ENCODE measurements at places on chromosomes 7 and 10.

GRCh38 chr10:118290471-118290995 is 51.6 kb downstream of the FAM204A start:
- no peak for DNase-seq

- DNase-seq: no peak
Observed at GRCh38 chr7:47556511-47557180, 25.3 kb downstream of the TNS3 start.

- no peak for DNase-seq
Observed at GRCh38 chr7:55730197-55730596, 132.4 kb downstream of the SEPTIN14 start.

GRCh38 chr10:47133871-47134570 is 166.0 kb upstream of the GDF10 start:
- no peak for DNase-seq

DNA sequence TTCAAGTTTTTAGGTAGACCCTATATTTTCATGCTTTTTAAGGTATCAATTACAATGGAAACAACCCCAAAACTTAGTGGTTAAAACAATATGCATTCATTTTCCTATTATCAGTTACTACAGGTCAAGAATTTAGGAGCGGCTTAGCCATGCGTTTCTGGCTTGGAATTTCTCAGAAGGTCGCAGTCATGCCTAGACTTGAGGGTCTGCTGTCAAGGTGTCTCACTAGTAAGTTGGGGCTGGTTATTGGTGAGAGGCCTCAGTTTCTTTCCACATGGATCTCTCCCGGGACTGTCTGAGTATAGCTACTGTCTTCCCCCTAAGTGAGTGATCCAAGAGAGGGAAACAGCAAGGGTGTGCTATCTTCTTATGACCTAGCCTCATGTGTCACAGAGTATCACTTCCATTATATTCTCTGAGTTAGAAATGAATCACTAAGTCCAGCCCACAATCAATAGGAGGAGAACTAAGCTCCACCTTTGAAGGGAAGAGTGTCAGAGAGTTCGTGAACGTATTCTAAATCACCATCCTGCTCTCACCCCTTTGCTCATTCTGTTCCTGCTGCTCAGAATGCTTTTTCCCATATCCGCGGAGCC is 80.5 kb downstream of the RTKN2 start:
- DNase-seq: no peak

DNA sequence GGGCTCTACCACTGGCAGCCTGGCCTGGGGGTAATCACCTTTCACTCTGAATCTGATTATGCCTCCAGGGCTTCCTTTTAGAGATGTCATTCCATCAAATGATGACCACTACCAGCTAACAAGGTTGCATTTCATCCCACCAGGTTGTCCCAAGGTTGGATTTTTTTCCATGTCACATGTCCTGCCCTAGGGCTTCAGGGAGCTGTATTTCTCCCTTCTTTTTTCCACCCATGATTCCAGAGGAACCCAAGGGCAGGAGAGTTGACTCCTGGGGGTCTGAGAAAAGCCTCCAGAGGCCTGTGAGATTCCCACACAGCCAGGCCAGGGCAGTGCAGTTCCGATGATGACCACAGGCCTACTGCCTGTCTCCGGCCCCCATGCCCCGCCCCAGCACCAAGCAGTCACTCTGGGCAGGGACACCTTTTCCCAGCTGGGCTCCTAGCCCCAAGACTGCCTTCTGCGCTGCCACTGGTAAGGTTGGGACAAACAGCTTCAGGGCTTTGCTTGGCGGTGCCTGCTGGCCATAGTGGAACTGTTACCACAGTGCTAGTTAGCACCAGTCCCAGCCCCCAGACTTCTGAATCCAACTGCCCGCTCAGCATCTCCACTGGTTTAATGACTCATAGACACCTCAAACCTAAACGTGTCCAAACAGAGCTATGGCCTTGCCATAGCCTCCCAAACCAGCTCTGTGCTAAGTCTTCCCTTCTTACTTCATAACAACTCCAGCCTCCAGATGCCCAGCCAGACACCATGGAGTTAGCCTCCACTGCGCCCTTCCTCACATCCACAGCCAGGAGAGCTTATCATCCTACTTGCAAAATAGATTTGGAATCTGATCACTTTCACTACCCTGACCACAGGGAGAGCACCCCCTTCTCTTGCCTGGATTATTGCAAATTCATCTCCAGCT is 133.7 kb downstream of the ARHGAP22 start:
- no peak for DNase-seq

- no peak for DNase-seq
Observed at GRCh38 chr10:8073691-8074416, 19.4 kb downstream of the GATA3 start.

DNA sequence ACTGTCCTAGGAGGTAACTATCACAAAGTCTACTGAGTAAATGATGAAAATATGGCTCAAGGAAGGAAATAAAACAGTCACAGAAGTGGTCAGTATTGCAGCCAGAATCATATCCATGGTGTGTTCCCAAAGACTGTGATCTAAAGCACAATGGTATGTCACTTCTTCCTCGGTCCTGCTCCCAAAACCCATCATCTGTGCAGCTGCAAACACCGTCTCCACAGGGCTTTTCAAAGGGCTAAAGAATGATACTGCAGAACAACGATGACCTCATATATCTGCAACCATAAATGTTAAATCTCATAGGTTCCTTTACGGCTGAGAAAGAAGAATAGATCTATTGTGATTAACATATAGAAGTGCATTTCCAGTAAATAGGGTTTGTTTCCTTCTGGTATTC is 465.0 kb downstream of the GRID1 start:
- no peak for DNase-seq

DNA sequence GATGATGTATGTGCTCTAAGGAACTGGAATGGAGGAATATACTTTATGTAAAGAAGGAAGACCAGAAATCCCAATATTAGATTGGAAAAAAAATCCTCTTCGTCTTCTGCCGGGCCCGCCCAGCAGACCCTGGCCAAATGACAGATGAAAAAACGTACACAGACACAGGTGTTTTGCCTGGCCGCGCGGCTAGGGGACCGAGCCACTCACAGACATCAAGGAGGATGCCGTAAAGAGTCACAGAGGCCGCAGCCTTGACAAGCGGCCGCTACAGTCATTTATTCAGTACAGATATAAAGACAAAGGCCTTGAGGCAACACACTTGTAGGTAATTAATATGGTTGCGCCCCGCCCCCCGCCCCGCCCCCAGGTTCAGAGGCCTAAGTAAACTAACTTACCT is 594.1 kb downstream of the GRM8 start:
- no peak for DNase-seq

GRCh38 chr7:549066-549890 is 29.6 kb upstream of the PDGFA start:
- DNase-seq: no peak

DNA sequence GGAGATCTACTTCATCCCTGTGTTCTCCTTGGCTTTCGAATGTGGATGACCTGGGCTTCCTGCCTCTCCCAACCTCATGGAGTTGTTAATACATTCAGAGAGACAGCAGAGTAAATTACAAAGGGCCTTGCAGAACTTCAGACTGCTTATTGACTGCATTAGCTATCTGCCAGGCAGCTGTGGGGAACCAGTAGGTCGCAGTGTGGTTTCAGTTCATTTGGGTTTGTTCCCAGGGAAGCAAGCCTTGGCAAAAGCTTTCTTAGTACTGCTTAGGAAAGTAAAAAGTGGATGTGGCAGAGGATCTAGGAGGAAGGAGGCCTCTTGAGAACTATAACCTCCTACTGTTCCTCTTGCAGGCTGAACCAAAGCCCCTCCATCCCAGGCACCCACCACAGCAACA is 9.2 kb downstream of the NPFFR1 start:
- no peak for DNase-seq

GRCh38 chr10:75101416-75102251 is 9.8 kb upstream of the SAMD8 start:
- DNase-seq: no peak

DNA sequence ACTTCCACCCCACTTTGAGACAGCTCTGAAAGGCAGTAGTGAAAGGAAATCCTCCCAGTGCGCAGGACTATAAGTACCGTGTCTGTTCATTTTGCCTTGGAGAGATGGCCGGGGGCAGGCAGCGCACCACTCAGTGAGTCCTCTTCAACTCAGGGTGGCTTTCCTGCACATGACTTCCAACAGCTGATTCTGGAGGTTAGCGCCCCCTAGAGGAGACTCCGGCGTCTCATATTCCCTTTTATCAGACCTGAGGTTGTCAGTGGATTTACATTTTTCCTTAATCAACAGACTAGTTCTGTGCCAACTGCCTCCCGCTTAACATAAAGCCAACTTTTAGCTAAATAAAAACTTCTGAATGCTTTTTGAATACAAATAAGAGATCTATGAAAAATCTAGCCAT is 101.0 kb downstream of the HERPUD2 start:
- DNase-seq: no peak

- DNase-seq: no peak
Observed at GRCh38 chr7:5421714-5422395, 1.8 kb downstream of the TNRC18 start.

DNA sequence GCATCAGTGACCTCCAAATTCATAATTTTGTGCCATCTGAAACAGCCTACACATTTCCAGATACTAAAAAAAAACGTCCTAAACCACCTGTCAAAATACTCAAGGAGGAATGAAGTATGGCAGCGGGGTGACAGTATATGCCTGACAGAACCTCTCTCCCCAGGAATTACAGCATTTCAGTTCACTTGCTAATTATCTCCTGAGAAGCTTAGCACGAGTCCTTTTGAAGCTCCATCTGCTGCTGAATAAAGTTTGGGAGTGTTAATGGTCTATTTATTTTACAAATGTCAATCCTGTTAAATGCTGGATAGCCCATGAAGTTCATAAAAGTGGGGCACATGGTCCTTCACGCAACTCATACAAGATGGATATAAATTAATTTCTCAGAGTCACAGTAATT is 29.4 kb upstream of the ANLN start:
- no peak for DNase-seq

DNA sequence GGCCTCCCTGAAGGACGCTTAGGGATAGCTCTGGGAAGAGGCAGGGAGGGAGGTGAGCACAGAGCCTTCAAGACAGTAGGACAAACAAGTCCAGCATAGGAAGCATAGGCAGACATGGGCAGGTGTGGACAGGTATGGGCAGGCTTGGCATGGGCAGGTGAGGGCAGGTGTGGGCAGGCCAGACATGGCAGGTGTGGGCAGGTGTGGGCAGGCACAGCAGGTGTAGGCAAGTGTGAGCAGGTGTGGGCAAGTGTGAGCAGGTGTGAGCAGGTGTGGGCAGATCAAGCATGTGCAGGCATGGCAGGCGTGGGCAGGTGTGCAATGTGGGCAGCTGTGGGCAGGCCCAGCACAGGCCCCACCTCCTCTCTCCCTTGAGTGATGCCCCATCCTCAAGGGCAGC is 148.8 kb upstream of the ZMIZ1 start:
- DNase-seq: no peak

- DNase-seq: peak; percentile 21
Observed at GRCh38 chr7:30135301-30136116, 723 bp downstream of the MTURN start.

DNA sequence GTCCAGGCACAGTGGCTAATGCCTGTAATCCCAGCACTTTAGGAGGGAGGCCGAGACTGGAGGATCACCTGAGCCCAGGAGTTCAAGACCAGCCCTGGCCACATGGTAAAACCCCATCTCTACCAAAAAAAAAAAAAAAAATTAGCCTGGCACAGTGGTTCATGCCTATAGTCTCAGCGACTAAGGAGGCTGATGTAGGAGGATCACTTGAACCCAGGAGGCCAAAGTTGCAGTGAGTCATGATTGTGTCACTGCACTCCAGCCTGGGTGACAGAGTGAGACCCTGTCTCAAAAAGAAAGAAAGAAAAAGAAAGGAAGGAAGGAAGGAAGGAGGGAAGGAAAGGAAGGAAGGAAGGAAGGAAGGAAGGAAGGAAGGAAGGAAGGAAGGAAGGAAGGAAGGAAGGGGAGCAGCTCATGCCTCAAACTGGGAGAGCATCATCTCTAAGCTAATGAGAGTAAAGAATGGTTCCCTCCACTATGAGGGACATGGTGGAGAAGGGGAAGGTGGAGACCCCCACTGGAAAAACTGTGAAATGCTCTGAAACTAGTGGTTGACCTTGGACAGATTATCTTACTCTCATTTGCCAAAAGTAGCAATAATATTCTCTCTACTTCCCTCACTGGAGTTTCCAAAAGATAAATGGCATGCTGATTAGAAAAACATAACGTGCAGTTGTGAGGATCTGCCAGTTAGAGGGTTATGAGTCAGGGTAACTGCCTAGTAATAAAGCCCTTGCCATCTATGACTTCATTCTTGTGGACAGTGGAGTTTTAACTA is 16.8 kb downstream of the GIMAP5 start:
- DNase-seq: no peak

DNA sequence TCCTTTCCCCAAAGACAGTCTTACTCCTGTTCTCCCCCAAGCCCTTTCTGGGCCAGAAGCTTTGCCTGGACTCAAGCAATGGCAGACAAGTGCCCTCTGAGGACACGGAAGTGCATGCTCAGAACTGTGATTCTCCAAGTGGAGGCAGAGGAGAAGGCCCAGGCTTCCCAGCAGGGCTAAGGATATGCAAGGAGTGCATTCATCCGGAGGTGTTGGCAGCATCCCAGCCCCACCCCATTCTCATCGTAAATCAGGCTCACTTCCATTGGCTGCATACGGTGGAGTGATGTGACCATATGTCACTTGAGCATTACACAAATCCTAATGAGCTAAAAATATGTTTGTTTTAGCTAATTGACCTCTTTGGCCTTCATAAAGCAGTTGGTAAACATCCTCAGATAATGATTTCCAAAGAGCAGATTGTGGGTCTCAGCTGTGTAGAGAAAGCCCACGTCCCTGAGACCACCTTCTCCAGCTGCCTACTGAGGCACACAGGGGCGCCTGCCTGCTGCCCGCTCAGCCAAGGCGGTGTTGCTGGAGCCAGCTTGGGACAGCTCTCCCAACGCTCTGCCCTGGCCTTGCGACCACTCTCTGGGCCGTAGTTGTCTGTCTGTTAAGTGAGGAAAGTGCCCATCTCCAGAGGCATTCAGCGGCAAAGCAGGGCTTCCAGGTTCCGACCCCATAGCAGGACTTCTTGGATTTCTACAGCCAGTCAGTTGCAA is 1.4 kb upstream of the RBP3 start:
- DNase-seq: no peak

GRCh38 chr10:22589851-22590514 is 124.4 kb downstream of the PIP4K2A start:
- DNase-seq: no peak

DNA sequence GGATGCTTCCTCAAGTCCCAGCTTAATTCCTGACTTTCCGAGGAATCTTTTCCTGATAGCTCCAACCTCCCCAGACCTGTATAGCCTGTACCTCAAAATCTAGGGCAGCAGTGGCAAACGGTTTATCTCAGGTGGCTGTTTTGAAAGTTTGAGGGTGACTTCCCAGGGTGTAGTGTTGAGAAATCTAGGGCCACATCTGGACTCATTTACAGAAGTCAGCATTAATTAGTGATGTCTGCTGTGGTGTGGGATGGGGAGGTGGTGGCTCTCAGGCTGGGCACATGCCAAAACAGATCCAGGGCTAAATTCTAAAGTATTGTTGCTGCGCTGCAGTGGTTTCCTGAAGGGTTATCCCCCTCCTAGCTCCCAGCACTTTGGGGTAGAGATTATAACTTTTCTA is 38.0 kb downstream of the UNC5B start:
- DNase-seq: no peak
